ENCODE measurements at places on chromosomes 7 and 10.

GRCh38 chr7:104127204-104127603 lies 80.6 kb downstream of the ORC5 start:
- no peak for DNase-seq

- no peak for DNase-seq
Observed at GRCh38 chr10:78863140-78863905, 205.4 kb upstream of the ZMIZ1 start.

DNA sequence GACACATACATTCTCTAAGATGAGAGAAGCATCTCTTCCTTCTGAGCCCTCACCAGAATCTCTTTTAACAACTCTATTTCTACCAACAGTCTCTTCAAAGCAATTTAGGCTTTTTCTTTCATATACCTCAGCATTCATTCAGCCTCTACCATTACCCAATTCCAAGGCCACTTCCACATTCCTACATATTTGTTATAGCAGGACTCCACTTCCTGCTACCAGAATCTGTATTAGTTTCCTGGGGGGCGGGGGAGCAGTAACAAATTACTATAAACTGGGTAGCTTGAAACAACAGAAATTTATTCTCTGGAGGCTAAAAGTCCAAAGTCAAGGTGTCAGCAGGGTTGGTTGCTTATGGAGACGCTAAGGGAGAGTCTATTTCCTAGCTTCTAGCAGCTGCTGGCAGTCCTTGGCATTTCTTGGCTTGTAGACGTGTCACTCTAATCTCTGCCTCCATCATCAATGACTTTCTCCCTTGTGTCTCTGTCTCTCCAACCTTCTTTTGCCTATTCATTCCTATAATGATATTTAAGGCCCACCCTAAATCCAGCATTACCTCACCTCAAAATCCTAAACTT lies 7.4 kb downstream of the PRPS1L1 start:
- no peak for DNase-seq

DNA sequence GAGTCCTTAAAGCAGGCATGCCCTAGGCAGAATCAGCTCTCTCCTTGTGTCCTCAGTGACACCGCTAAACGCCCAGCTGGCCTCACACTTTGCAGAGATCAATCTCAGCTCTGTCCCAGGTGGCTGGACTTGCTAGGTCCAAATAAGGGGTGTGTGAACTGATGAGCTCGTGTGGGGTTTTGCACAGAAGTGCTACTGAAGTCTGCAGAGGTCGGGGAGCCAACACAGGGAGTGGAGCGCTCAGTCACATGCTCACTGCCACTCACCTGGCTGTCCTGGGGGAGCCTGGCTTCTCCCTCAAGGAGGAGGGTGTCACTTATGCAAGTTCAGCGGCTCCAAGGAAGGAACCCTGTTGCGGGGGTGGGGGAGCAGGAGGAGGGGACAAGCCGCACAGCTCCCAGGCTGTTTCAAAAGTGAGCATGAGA lies 2.0 kb downstream of the ELN start:
- no peak for DNase-seq

GRCh38 chr7:32941681-32942414 lies 15.4 kb upstream of the FKBP9 start:
- DNase-seq = peak; percentile 32

DNA sequence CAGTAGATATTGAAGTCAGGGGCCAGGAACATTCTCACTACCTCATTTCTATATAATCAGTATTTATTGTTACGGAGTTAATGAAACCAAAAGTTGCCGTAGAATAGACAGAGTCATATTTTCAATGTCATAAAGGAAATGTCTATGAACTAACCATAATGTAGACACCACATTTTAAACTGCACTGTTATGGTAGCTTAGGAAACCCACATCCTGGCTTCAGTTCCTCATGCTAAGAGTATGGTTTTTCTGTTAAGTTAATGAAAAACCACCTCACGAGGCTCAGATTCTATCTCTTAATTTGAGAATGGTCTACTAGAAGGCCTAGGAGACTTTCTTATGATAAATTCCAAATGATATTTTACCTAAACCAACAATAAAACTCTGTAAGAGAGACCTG lies 166.5 kb downstream of the TMEM26 start:
- DNase-seq = no peak

DNA sequence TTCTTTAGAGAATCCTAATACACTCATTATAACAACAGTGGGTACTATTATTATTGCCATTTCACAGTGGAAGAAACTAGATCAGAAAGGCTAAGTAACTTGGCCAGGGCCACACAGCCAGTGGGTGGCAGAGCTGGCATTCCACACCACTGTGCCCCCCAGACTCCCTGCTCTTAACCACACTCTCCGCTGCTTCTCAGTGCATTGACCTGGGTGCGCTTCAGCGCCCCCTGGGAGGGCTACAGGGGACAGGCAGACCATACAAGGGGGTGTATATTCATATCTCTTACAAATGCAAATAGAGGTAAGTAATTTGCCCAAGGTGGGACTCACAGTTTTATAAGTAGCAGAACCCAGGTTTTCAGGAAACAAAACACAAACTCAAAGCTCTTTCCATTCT lies 77.0 kb upstream of the NMT2 start:
- no peak for DNase-seq

DNA sequence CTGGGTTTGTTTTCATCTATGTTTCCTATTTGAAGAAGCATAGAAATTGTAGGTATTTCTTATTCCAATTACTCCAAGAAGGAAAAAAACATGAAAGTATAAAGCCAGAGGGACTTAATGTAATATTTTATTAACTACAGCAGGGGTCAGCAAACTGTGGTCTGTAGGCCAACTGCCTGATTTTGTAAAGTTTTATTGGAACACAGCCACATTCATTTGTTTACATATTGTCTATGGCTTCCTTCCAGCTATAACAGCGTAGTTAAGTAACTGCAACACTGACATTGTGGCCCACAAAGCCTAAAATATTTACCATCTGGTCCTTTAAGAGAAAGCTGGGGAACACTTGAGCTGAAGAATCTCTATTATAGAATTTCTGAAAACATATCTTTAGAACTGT lies 306.2 kb downstream of the BICC1 start:
- DNase-seq = no peak

- DNase-seq = no peak
Observed at GRCh38 chr10:113957013-113957412, 86.7 kb upstream of the ADRB1 start.

- no peak for DNase-seq
Observed at GRCh38 chr7:131141443-131141967, 186.2 kb upstream of the MKLN1 start.

DNA sequence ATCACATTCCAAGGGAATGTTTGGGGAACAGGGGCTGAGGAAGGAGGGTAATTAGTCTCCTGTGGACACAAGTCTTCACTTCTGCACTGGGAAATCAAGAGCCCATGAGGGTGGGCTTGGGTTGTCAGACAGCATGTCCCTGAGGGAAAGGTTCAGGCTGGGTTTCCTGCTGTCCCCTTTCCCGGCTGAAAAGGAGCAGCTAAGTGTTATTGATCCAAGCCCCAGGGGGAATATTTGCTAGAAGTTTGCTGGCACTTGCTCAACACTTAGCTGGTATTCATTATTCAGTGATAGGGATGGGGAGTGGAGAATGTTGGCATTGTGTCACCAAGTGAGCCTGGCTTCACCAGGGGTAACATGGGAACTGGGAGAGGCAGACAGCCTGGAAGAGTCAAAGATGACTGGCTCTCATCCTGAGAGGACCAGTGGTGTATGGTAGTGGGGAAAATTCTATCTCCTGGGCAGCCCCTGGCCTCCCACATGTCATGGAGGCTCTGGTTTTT lies 344.4 kb upstream of the PODXL start:
- DNase-seq = no peak

- DNase-seq = no peak
Observed at GRCh38 chr7:108442039-108442568, 14.1 kb downstream of the NRCAM start.

GRCh38 chr7:136134503-136134902 lies 157.3 kb upstream of the MTPN start:
- no peak for DNase-seq

- DNase-seq = no peak
Observed at GRCh38 chr7:27214239-27214950, 14.5 kb upstream of the HOXA13 start.

DNA sequence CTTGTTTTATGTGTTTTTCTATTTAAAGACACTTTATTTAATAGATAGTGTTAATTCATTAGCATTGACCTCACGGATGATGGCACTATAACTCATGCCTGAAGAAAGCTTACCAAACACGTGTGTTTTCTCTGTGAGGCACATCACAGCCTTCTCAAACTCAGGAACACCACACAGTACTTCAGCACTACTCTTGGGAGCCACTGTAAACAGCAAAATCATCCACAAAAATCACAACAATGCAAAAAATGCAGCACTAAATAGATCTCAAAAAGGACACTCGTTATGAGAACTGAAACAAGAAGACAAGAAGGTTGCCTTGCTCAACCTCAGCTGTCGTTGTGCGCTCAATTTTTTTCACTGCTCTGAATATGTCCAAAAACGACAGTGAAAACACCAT lies 12.0 kb upstream of the PARP12 start:
- DNase-seq = no peak

GRCh38 chr10:49585387-49585786 lies 24.7 kb upstream of the SLC18A3 start:
- no peak for DNase-seq

- no peak for DNase-seq
Observed at GRCh38 chr7:80460857-80461256, 51.0 kb downstream of the GNAT3 start.

- DNase-seq = no peak
Observed at GRCh38 chr10:28669227-28670173, 7.8 kb upstream of the BAMBI start.

DNA sequence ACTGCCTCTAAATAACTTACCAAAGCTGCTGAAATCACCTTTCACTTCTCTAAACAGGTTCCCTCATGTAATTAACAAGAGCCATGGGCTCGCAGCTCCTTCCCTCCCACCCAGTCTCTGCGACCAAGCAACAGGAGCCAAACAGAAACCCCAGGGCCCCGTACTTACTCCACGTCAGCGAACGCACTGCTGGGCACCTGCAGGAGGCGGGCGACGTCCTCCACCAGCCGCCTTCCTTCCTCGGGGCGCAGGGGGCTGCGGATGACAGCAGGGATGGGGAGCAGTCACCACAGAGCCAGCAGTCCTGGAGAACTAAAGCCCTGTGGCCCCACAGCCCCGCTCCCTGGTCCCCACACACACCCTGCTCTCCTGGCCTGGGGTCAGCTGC lies 477.0 kb downstream of the PTPRN2 start:
- DNase-seq = no peak

- no peak for DNase-seq
Observed at GRCh38 chr7:77843194-77843593, 44.6 kb downstream of the PHTF2 start.

DNA sequence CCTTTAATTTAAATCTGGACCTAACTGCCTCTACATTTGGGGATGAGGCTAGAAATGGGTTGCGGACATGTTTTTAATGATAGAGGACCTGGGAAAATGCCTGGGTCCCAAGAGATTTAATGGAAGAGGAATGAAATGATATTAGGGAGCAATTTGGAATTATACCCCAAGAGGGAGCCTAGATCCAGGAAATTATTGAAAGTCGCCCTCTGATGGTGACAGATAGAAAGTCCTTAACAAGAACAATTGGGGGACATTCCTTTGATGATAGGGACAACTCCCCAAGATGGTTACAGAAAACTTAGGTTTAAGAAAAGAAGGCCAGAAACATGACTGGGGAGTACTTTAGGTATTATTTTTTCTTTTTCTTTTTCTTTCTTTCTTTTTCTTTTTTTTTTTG lies 9.5 kb upstream of the TSGA13 start:
- DNase-seq = peak; percentile 18

DNA sequence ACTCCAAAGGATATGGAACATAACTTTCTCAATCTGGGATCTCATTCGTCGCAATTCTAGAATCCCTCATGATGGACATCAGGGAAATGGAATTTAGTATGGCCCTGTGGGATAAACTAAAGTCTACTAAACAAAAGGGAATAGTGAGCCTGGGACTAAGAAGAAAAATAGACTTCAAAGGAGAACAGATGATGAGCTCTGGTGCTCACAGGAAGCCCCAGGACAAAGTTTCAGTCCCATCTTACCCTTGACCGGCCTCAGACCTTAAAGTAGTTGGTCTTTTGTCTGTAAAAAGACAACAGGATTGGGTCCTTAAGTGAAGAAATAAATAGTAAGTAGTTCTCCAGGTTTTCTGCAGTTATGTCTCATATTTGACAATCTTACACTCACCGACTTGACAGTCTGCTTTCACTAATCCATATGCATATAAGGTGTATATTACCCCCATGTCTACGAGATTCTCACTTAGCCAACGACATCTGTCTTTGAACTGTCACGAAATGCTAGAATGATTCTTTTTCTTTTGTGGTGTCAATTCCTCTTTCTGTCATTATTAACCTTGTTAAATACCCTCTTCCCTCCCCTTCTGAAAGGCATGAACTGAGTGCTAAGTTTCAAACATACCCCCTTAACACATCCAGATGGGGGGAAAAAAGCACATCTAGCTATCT lies 10.9 kb upstream of the IKZF1 start:
- DNase-seq = no peak

DNA sequence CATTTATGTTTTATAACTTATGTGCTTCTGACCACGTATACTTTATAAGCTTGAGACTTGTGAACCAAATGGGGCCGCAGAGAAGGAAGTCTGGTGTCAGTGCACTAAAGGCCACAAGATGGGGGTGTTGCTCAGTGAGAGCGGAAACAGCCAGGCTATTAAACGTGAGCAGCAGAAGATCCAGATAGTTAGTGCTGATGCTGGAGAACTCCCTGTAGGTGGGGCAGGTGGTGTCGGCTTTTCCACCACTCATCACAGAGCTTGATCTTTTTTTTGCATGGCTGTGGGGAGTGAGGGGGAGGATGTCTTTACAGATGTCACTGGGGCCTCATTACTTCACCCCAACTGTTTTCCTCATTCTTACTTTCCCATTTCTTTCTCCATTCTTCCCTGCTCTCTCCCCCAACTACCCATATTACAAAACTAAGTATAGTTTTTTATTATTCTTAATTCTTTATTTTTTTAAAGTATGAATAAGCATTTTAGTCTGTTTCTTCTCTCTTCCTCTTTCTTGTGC lies 34.7 kb downstream of the ACADSB start:
- DNase-seq = peak; percentile 33

DNA sequence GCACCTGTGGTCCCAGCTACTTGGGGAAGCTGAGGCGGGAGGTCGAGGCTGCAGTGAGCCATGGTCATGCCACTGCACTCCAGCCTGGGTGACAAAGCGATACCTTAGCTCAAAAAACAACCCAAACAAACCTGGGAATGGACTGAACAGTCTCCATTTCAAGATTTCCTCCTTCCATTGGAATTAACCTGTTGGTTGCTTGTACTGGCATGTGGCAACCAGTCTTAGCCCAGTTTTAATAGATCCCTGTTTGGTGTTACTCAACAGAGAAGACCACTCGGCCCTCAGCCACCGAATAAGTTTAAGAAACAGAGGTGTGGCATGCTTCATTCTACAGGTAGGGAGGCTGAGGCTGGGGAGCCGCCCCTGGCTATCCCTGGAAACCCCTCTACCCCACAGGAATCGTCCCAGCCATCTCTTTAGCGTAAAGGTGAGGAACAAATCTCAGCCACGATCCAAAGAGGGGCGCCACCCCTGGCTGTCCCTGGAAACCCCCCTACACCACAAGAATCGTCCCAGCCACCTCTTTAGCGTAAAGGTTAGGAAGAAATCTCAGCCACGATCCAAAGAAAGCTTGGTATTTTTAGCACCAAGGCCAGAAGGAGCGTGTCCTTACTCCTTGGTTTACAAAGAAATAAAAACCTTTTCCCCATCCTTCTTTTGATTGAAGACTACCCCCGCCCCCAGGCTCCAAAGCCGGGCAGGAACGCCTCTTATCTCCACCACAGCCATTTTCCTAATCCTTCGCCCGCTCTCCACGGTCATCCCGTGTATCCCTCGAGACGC lies 861 bp upstream of the TSPAN14 start:
- DNase-seq = no peak
